Stimulated activated CD4-positive, alpha-beta T cell treated with anti-CD3 and anti-CD28 coated beads, TNF-alpha, amount 100 ng/mL, for 4 hours (primary cell): ENCODE measurements at places on chromosomes 7 and 10.

DNA sequence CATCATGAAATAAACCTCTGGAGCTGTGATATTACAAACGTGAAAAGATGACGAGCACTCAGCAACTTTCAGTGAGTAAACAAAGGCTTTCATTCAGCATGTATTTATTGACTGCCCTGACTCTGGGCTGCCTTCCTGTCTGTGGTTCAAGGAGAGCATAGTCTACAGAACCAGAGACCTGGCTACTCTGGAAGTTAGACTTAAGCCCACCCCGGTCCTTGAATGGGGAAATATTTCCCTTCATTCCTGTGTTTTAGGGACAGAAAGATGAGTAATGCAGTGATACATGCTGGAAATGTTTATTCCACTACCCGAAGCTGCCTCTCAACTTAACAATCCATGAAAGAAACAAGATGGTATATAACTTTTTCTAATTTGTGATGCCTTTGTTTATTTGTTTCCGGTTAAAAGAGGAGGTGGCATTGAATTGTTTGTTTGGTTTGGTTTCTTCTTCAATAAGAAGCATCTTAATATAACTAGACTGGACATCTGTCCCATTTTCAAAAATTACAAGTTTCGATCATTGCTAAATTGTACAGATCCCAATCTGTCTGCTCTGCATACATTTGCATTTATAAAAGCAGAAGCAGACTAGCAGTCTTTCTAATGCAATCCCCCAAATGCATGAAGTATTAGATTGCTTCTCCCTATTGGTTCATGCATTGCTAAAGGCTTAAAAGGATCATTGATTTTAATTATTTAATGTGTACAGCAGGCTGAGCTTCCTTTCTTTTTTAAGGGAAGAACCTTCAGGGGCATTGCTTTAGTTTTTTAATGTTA lies 57.7 kb downstream of the TRUB1 start:
- DNase-seq: no peak

- DNase-seq: no peak
These were observed 73.7 kb downstream of the ARL4A start for GRCh38 chr7:12761111-12761510.

DNA sequence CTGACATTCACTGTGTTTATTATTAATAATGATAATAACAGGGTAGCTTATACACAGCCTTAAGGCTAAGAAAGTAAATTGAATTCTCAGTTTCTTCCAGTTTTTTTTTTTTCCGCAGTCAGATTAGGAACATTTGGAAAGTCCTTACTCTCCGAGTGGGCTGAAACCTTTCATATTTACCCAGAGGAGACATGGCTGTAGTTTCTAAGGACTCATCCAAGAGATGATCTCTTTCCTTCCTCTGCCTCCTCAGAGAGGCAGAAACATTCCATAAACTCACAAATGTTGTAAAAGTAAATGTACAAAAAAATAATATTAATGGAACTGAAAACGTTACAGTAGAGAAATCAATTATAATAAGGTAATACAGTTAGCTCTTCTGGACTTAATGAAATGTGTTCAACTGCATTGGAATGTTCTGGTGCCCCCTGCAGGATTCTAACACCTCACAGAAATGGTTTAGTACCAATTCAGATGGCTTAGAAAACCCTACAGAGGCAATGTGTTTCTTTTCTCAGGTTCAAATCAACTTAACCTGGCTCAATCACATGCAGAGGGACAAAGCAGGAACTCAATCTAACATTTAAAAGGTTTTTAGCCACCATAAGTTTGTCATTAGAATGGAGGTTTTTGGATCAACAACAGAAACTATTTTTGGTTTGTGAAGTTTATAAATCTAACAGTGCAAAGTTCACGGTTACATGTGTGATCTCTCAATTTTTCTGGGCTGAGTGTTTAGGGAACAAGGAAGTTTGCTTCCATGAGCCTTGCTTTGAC lies 71.7 kb downstream of the ICA1 start:
- DNase-seq: peak; percentile 39

- no peak for DNase-seq
These were observed 551.8 kb upstream of the GALNT17 start for GRCh38 chr7:70580161-70580560.

- no peak for DNase-seq
These were observed 186.1 kb downstream of the TRIL start for GRCh38 chr7:28771906-28772622.

GRCh38 chr10:61989995-61990760 lies 88.7 kb downstream of the ARID5B start:
- DNase-seq: no peak

- no peak for DNase-seq
These were observed 34.2 kb upstream of the POM121L12 start for GRCh38 chr7:53001221-53001620.

DNA sequence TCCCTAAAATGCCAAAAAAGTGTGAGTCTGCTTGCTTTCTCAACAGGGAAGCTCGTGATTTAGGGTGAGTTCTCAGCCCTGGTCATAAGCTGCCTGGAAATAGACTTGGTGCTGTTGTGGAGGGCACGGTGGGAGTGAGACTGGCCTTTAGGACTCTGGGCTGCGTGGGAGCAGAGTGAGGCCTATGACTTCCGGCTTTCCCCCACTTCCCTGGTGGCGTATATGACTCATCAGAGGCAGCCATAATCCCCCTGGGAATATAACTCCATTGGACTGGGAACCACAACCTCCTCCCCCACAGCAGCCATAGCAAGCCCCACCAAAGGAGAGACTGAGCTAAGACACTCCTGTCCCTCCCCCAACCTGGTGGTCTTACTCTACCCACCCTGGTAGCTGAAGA lies 95.0 kb downstream of the PON1 start:
- DNase-seq: no peak
